Skin of body (tissue), 3 donors: ENCODE measurements at places on chromosomes 1 and 21.
A peak's percentile ranks its signal among the peaks of the same experiment; 100 is the strongest.

DNA sequence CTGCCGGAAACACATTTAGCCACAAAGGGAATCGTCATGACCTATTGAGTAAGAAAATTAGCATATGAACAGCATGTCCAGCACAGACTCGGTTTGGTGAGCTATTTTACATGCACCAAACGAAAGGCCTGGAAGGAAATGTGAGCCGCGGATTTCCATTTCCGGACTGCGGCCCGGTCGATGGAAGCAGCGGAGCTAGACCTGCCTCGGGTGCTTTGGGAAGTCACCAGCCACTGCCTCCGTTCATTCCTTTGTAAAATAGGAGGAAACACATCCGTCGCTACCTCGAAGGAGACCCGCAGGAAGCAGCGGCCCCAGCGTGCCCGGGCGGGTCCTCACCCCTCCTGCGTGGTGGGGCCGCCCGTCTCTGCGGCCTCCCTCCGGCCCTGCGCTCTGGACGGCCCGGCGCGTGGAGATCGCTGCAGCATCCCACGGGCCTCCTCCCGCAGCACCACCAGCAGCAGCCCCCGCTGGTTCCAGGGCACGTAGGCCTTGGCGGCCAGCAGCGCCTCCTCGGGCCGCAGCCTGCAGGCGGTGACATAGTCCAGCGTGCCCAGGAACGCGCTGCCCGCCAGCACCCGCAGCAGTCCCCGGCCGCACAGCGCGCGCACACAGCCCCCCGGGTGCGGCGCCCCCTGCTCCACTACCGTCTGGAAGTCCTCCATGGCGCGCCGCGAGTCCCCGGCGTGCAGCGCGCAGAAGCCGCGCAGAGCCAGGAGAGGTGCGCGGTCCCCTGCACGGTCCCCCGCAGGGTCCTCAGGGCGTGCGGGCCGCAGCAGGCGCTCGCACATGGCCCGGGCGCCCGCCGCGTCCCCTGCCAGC lies 12.1 kb downstream of the TTC34 start:
- DNase-seq: no peak

DNA sequence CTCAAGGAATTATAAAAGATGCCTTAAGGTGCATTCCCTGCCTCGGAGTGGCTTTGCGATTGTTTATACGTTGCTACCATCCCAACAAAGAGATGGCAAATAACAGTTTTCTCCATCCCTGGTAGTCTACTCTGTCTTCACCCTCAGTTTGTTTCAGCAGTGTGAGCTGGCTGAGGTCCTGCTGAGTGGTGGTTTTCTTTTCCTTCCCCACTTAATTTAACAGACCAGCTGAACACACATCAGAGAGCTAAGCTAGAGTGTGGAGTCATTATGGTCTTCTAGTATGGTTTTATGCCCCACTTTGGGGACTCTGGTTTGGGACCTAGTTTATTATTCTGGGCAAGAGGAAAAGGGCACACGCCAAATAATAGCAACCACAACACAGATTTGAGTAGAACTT lies 2.2 kb downstream of the PIGV start:
- no peak for DNase-seq

DNA sequence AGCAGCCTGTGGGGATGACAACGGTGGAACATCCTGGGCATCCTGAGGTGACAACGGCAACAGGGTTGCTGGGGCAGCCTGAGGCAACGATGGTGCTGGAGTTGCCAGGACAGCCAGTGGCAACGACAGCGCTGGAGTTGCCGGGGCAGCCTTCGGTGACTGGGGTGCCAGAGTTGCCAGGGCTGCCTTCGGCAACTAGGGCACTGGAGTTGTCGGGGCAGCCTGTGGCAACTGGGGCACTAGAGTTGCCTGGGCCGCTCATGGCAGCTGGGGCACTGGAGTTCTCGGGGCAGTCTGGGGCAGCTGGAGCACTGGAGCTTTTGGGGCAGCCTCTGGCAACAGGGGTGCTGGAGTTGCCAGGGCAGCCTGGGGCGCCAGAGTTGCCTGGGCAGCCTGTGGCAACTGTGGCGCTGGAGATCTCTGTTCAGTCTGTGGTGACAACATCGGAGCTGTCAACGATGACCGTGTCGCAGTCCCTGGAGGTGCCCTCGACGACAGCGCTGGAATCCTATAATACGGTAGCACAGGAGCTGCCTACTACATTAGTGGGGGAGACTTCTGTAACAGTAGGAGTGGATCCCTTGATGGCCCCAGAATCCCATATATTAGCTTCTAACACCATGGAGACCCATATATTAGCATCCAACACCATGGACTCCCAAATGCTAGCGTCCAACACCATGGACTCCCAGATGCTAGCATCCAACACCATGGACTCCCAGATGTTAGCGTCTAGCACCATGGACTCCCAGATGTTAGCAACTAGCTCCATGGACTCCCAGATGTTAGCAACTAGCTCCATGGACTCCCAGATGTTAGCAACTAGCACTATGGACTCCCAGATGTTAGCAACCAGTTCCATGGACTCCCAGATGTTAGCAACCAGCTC lies 8.2 kb downstream of the SON start:
- DNase-seq: no peak

- no peak for DNase-seq
Measured at GRCh38 chr1:33363470-33363861, 42.6 kb upstream of the A3GALT2 start.

DNA sequence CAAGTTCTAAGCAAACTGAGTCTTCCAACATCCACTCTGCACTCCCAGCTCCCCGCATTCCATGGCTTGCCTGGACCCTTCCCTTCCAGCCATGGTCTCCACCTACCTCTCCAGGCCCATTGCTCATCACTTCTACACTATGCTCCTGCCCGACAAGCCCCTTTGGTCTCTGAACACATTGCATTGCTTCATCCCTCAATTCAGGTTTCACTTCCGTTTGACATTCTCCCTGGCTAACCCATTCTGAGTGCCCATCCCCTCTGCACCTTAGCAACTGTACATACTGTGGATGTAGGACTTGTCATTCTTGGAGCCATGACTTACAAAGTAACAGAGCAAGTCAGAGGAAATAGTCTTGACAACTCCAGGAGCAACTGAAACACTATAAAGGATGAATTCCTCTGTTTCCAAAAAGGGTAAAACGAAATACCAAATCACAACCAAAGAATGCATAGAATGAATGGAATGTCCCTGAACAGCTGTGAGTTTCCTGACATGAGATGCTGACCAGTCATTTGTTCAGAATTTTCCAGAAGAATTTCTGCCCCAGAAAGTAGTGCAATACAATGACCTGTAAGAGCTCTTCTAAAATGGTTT lies 66.7 kb downstream of the KCNJ6 start:
- DNase-seq: no peak

DNA sequence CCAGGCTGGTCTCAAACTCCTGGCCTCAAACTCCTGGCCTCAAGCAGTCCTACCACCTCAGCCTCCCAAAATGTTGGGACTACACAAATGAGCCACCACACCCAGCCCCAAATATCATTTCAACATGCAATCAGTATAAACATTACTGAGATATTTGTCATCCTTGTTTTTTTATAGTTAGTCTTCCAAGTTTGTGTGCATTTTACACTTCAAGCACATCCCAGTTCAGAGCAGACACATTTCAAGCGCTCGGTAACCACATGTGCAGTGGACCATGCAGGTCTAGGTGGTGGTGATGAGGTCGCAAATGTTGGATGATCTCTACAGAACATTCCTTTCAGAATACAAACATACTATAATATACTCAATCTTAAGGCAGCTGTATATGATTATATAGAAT lies 23.8 kb upstream of the APP start:
- DNase-seq: no peak

GRCh38 chr1:67226688-67227087 lies 60.4 kb downstream of the IL23R start:
- no peak for DNase-seq

GRCh38 chr21:38958940-38959691 lies 153.4 kb downstream of the ETS2 start:
- peak; percentile 33 for DNase-seq

- DNase-seq: no peak
Measured at GRCh38 chr21:38639571-38640354, 141.5 kb upstream of the ERG start.

GRCh38 chr21:40660461-40660860 lies 186.5 kb downstream of the DSCAM start:
- DNase-seq: no peak

DNA sequence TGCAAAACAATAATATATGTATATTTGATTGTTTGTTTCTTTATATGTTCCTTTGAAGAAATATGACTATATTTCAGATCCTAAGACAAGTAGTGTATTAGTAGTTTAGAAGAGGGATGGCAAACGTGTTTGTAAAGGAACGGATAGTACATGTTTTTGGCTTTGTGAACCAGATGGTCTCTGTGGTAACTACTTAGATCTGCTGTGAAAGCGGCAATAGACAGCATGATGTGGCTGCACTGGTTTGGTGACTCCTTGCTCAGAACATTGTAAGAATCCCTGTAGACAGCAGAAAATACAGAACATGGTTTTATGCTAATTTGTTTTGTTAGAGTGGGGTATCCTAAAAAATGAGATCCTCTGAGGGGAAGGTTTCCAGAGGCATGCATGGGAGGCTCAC lies 3.1 kb downstream of the ACADM start:
- no peak for DNase-seq

DNA sequence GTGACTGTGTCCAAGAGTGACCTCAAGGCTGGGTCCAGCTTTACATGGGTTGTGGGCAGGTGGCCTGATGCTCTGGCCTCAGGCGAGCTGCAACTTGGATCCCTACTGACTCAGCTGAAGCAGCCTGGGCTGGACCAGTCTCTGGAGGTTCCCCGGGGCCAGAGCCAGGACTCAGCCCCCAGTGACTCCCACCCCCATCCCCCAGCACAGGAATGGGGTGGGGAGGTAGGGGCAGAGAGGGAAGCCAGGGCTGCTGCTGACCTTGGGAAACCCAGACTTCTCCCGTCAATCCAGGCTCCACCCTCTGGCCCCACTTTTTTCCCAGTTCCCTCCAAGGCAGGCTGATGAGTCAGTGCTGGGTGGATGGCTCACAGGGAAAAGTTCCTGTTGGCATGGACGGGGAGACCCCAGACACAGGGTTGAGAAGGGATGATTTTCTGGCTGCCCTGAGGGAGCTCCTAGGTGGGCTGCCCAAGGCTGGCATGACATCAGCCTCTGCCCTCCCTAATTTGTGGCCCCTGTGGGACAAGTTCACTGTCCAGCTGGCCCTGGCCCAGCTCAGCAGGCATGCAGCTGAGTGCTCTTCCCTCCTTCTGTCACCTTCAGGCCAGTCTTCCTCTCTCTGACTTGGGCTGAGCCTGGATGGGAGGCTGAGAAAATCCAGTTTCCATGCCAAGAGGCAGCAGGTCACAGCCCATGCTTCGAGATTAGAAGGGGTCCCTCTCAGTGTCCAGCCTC lies 2.2 kb downstream of the ZC3H12A start:
- DNase-seq: no peak

- no peak for DNase-seq
Measured at GRCh38 chr1:35524106-35524505, 33.1 kb downstream of the KIAA0319L start.

DNA sequence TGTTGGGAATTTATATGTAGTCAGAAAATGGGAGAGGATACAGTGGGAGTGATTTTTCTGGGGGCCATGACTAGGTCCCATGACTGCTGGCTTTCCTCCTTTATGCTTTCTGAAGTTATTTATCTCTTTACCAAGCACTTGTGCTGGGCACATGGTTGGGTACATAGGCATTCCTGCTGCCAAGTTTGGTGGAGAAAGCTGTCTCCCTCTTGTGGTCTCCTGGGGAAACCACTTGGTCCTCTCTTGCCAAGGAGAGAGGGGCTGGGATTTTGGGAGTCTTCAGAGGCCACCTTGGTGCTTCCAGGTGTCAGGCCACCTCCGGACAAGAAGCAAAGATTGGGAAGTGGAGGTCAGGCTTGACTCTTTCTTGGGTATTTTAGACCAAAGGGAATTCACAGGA lies 120.2 kb upstream of the KCNE2 start:
- DNase-seq: no peak
